ENCODE measurements at places on chromosomes 3 and 15.

GRCh38 chr3:8665407-8665896, 20.9 kb upstream of the SSUH2 start:
- no peak for DNase-seq

DNA sequence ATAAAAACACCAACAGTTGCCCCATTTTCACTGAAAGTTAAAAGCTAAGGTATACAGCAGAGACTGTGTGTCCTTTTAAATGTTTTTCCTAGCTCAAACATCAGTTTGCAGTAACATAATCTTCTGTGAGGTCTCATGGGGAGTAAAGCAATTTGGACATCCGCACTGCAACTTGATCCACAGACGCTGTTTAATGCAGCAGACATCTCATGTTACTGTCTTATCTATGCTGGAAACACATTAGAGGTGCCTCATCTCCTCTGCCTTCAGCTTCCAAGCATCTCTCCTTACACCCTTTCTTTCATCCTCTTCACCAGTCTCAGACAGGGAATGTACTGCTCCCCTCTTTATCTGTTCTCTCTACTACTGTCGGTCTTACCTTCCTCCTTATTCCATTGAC, 53.7 kb upstream of the ATP11B start:
- DNase-seq: no peak

DNA sequence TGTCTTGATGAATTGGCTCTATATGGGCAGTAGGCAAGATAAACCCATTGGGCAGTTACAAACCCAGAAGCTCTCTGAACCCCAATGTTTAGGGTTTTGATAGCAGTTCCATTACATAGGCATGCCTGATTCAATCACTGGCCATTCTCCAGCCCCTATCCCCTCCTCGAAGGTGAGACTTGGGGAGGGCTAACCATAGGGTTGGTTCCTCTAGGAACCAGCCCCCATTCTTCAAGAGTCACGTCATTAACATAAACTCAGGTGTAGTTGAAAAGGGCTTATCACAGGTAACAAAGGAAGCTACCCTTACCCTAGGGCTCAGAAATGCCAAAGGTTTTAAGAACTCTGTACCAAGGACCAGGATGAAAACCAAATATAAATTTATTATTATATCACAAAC, 353.1 kb downstream of the ERC2 start:
- no peak for DNase-seq

- DNase-seq: no peak
Observed at GRCh38 chr3:103644450-103644849, 1209.6 kb downstream of the ZPLD1 start.

DNA sequence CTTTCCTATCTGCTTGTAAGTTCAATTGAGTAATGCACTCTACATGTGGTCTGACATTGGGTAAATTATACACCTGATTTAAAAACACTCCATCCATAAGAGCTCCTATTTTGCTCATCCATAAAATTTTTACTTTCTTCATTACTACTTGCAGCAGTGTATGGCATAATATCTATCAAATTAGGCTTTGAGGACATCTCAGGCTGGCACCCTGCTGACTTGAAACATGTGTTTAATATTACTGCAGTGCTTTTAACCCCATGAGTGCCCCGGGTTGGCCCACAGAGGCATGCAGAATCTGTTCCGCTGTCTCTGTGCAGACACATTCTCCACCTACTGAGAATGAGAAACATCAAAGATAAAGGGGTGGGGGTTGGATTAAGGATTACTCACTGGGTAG, 249.9 kb upstream of the DNAJC19 start:
- DNase-seq: peak; percentile 57

DNA sequence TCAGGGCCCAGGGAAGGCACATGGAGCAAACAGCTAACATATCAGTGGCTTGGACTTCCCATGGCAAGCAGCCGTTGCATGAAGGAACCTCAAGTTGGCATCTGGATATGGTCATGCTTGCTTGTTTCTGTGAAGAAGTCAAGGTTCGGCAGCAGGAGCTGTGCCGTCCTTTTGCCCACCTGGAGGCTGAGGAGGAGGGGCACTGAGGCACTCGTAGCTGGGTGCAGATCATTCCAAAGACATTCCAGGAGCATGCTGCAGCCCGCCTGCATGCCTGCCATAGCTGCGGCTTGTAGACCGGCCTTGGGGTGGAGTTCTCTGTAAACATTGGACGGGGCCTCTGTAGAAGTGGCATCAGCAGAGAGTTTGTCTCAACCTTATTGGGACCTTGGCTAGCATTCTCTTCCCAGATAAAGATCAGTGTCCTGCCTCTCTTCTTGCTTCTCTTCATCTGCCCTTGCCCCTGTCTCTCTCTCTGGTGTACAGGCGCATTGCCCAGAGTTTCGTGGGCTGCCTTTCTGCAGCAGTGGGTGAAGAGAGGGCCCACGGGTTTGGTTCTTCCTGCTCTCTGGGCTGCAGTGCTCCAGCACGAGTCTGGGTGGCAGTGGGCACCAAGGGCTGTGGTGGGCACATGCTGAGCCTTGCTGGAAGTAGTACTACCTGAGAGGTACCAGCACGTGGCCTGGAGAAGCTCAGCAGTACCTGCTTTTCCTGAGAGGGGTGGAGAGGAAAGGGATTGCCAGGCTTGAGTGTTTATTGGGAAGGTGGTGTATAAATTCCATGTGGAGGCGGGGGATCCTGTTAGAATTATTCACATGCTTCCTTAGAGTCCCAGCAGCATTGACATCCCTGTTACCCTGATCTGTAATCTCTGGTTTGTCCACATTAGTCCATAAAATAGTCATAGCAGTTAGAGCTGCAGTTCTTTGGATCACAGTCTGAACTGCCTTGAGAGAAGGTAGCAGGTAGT, 49.4 kb downstream of the CHCHD6 start:
- no peak for DNase-seq

GRCh38 chr3:129556890-129557547, 14.0 kb downstream of the H1-8 start:
- DNase-seq: no peak

Data from SK-N-SH (cell line).